ENCODE measurements at places on chromosomes 16 and 17. TPM values are rescaled to one million over a fixed set of nuclear protein-coding genes. Genes with fewer than 3 reads are reported as not detected.

The CD300C gene
- total RNA-seq = not detected

The CCL7 gene
- 0.13 TPM for total RNA-seq

The TLCD3B gene
- total RNA-seq = not detected

The PRSS36 gene
- 0.39 TPM for total RNA-seq

The RGS9 gene
- total RNA-seq = 1.3 TPM

The AHSP gene
- total RNA-seq = not detected

The CACNG3 gene
- not detected for total RNA-seq

The KRTAP1-5 gene
- not detected for total RNA-seq

The LAT gene
- 0.26 TPM for total RNA-seq

The TMED6 gene
- not detected for total RNA-seq

The SPDYE4 gene
- total RNA-seq = not detected

The TP53TG3 gene
- not detected for total RNA-seq

The ACSM2A gene
- 0.13 TPM for total RNA-seq

The CES3 gene
- not detected for total RNA-seq

The MAPT gene
- under 0.01 TPM for total RNA-seq

The ARHGAP23 gene
- 43.1 TPM for total RNA-seq

The CCDC144A gene
- 0.77 TPM for total RNA-seq

The UBB gene
- 2,481 TPM for total RNA-seq

The ITGAD gene
- total RNA-seq = not detected

The CSH1 gene
- not detected for total RNA-seq

The ANKRD40CL gene
- total RNA-seq = not detected

The CES1 gene
- not detected for total RNA-seq

The IRX6 gene
- total RNA-seq = not detected

The ALOX12 gene
- total RNA-seq = not detected

The SLC5A11 gene
- 0.13 TPM for total RNA-seq

The TBC1D16 gene
- total RNA-seq = 29.1 TPM

The C16orf46 gene
- 0.51 TPM for total RNA-seq

The HEATR9 gene
- not detected for total RNA-seq

The ZNF75A gene
- 10.1 TPM for total RNA-seq

The KRT40 gene
- not detected for total RNA-seq

The CTRB2 gene
- not detected for total RNA-seq

The PGAP6 gene
- total RNA-seq = 66.6 TPM

The PGP gene
- 11.8 TPM for total RNA-seq

The EFCAB5 gene
- total RNA-seq = 0.25 TPM

The KRTAP3-1 gene
- total RNA-seq = not detected

The SETD6 gene
- 16.7 TPM for total RNA-seq

The TMEM114 gene
- total RNA-seq = not detected

The GCGR gene
- not detected for total RNA-seq

The MT4 gene
- not detected for total RNA-seq

The PRSS22 gene
- total RNA-seq = not detected

The OR2C1 gene
- not detected for total RNA-seq

The KRTAP9-4 gene
- total RNA-seq = not detected

All from dermis microvascular lymphatic vessel endothelial cell (primary cell).